ENCODE measurements at places on chromosomes 1 and 21.
A peak's percentile ranks its signal among the peaks of the same experiment; 100 is the strongest.

DNA sequence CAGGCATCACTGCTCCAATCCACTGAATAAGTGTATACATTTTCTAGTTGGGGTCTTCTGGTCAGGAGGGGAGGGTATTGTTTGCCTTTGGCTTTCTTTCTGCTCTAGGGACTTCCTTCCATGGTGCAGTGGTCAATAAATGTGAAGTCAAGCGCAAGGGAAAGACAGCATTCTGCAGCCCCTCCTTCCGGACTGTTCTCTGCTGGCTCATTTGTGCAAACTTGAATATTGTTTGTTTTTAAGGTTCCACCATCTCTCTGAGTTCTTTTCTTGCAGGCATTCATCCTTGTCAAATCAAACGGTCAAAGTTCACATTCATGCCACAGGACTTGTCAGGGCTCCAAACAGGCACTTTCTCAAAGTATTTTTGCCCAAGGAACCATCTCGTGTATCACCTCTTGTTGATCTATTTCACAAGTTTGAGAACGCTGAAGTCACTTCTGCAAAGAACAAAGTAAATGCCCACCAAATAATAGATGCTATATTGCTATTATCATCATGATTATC, 205.6 kb upstream of the KAZN start:
- DNase-seq, result no peak

GRCh38 chr1:170520601-170521000, 11.4 kb upstream of the GORAB start:
- DNase-seq, result no peak

GRCh38 chr1:91884459-91885212, 1.3 kb downstream of the TGFBR3 start:
- peak; percentile 53 for DNase-seq

DNA sequence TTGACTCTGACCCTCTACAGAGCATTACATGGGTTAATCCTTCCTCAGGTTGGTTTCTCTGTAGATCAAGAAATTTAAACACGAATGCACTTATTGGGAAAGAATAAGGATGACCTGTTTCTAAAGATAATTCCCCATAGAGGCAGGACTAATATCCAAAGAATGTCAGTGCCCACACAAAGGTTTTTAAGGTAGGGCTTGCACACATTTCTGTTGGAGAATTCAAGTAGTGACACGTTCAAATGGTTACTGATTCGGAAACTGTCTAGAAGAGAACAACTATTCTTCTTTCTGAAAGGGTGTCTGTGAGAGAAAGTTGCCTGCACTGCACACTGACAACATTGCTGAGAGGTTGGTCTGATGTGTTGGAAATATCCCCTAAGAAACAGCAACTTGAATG, 167.3 kb downstream of the ZNF326 start:
- no peak for DNase-seq

- no peak for DNase-seq
These were observed 397.6 kb downstream of the LRRIQ3 start for GRCh38 chr1:73800376-73800775.

- no peak for DNase-seq
These were observed 21.5 kb upstream of the DDOST start for GRCh38 chr1:20682571-20683236.

DNA sequence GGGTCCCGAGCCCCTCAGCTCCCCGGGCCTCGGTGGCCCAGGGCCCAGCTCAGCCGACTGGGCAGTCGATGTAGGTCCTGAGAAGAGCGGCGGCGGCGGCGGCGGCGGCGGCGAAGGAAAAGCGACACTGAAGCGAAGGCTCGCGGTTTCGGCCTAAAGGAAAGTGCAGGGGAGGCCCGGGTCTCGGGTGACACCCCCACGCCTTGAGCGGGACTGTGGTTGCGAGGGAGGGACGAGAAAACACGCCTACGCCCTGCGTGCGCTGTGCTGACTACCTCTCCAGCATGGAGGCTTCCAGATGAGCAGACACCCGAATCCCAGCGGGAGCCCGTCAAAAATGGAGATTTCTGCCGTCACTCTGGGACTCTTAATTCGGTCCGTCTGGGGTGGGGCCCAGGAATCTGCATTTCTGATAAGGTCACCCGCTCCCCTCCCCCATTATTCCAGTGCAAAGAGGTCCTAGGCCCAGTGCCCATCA, 31.2 kb downstream of the DNTTIP2 start:
- DNase-seq, result peak; percentile 76

DNA sequence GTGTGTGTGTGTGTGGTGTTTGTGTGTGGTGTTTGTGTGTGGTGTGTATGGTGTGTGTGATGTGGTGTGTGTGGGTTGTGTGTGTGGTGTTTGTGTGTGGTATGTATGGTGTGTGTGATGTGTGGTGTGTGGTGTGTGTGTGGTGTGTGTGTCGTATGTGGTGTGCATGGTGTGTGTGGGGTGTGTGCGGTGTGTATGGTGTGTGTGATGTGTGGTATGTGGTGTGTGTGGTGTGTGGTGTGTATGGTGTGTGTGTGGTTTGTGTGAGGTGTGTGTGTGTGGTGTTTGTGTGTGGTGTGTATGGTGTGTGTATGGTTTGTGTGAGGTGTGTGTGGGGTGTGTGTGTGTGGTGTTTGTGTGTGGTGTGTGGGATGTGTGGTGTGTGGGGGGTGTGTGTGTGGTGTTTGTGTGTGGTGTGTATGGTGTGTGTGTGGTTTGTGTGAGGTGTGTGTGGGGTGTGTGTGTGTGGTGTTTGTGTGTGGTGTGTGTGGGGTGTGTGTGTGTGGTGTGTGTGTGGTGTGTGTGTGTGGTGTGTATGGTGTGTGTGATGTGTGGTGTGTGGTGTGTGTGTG, 106.2 kb upstream of the ADAR start:
- DNase-seq, result no peak

DNA sequence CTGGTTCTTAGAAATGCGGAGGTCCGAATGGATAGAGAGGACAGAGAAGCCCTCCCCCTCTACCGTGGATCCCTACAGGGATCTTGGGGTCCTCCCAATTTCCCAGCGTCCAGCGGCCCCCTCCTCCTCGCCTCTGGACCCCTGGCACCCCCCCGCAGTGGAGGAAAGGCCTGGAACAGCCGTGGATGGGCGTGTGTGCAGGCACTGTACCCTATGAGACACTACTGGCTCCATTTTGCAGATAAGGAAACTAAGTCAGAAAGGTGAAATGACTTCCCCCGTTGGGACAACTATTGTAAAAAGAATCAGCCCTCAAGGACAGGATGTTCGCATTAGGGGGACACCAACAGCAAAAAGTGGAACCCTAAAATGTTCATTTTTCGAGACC, 931 bp upstream of the CLSTN1 start:
- DNase-seq, result no peak

DNA sequence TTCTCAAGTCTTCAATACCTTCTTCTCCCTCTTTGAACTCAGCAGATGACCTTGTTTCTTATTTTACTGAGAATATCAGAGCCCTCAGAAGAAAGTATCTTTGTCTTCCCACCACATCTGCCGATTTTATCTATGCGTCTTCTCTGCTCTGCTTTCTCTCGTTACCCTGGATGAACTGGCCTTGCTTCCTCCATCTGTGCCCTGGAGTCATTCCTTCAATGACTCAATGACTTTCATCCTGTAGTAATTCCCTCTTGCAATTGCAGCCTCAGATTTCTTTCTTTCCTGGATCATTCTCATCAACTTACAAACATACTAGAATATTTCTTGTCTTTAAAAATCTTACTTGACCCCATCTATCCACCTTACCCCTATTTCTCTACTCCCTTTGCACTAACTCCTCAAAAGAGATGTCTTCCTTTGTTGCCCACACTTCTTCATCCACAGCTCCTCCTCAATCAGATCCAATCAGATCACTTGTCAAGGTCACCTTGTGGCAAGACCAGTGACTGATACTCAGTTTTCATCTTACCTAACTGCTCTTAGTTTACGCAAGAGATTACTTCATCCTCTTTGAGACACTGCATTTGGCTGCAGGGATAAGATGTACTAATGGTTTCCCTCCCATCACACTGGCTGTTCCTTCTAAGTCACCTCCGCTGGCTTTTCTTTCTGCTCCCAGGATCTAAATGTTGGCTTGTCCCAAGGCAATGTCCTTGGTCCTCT, 8.2 kb upstream of the TGFBR3 start:
- DNase-seq, result no peak

GRCh38 chr1:40753142-40753882, 30.3 kb upstream of the KCNQ4 start:
- DNase-seq, result no peak

- DNase-seq, result no peak
These were observed 84.9 kb downstream of the PTPN14 start for GRCh38 chr1:214466403-214467077.

- DNase-seq, result no peak
These were observed 6.6 kb downstream of the PGM1 start for GRCh38 chr1:63599799-63600198.

- no peak for DNase-seq
These were observed 45.5 kb upstream of the LRIG2 start for GRCh38 chr1:113027449-113027848.

GRCh38 chr1:172357753-172358385, 62.6 kb upstream of the C1orf105 start:
- DNase-seq, result no peak

GRCh38 chr1:224198572-224198971, 15.5 kb downstream of the DEGS1 start:
- no peak for DNase-seq

GRCh38 chr1:16101623-16102022, 28.2 kb upstream of the FAM131C start:
- no peak for DNase-seq

GRCh38 chr1:226653311-226653921, 85.7 kb downstream of the ITPKB start:
- DNase-seq, result peak; percentile 83

GRCh38 chr1:156419854-156420204, 50.8 kb downstream of the RHBG start:
- DNase-seq, result peak; percentile 35

DNA sequence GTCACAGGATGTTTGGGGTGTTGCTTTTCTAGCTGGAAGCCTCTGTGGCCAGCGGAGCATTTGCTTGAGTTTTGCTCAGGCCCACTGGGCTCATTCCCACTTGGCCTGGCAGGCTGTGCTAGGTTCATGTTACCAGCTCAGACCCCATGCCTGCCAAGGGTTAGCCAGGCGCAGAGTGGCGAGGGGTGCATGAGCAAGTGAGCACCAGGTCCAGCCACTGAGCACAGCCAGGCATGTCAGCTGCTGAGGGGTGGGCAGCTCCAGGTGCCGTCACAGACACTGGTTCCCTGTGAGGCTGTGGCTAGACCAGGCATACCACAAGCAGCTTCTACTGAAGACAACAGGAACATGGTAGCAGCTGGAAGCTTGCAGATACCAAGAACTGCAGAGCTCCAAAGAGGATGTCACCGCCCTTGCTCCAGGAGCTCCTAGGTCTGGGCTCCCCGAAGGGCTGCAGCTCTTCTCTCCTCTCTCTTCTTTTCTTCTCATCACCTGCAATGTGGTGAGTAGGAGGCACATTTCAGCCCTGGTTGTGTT, 52.0 kb upstream of the CYYR1 start:
- DNase-seq, result no peak

GRCh38 chr1:200139661-200140250, 112.2 kb downstream of the NR5A2 start:
- DNase-seq, result peak; percentile 31

DNA sequence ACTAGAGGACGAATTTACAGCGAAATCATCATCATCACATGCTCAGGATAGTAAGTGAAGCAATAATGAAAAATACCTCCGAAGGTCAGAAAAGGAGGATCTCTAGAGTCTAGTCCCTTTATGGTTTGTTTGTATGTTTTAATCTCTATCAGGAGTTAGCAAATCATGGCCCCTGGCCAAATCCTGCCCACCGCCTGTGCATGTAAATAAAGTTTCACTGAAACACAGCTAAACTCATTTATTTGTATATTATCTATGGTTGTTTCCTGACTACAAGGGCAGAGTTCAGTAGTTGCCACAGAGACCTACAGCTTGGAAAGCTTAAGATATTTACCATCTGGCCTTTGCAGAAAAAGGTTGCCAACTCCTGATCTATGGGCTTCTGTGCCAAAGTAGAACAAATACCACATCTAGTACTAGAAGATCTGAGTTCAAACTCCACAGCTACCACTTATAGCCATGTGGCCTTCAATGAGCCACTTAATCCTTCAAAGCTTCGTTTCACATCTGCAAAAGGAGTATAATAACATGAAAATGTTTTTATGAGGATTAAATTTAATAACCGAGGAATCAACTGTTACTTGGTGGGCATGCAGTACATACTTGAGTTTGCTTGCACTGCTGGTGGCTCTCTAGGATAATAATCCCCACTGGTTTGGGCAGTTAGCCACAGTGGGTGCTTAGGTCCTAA, 94.0 kb upstream of the KIF26B start:
- DNase-seq, result no peak

DNA sequence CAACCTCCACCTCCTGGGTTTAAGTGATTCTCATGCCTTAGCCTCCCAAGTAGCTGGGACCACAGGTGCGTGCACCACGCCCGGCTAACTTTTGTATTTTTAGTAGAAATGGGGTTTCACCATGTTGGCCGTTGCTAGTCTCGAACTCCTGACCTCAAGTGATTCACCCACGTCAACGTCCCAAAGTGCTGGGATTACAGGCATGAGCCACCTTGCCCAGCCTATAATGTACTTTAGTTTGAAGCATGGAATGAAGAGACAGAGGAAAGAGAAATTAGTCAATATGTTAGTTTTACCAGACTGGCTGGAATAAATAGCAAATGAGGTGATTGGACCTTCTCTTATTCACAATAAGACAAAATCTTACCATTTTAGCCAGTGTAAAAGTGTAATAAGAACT, 89.0 kb downstream of the GTF2B start:
- no peak for DNase-seq

DNA sequence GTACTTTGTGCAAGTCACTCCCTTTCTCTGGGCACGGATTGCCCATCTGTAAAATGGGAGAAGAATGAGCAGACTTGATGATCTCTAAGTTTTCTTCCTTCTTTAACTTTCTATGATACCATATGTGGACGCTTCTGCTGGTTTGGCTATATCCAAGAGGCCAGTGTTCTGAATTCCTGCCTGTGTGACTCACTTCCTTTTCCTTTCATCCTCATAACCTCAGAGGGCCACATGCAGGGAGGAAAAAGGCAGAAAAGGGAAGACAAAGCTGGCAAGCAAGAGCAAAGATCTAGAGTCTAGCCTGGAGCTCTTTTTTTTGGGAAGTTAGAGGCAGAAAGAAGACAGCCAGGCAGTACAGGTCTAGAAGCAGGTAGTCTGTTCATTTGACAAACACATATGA, 151.2 kb downstream of the OMA1 start:
- no peak for DNase-seq

DNA sequence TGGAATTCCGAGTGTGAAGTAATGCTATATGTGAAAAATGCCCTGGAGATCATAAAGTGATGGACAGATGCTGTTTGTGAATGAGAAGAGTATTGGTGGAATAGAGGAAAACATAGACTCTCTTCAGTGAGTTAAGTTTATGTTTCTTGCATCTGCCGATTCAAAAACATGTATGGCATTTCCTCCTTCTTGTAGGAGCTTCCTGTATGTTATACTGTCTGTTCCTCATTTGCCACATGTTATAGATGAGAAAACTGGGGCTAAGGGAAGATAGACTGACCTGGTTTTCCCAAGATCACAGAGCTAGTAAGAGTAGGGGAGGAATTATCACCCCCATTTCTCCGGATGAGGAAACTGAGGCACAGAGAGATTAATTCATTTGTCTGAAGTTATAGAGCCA, 41.1 kb upstream of the IL20 start:
- DNase-seq, result no peak

- no peak for DNase-seq
These were observed 91.5 kb downstream of the SELENOF start for GRCh38 chr1:86822459-86822858.

GRCh38 chr1:21900766-21901472, 36.2 kb downstream of the HSPG2 start:
- DNase-seq, result no peak

GRCh38 chr1:193411714-193412113, 225.3 kb upstream of the B3GALT2 start:
- no peak for DNase-seq

GRCh38 chr1:222012816-222013215, 270.9 kb upstream of the DUSP10 start:
- no peak for DNase-seq

All from activated naive CD4-positive, alpha-beta T cell treated with anti-CD3 and anti-CD28 coated beads, Interleukin-2, amount 10 ng/mL, durations not matched to agents 7 days and 5 days (primary cell).